Small intestine (tissue), 16 donors: ENCODE measurements at places on chromosomes 4 and X.

- DNase-seq = no peak
Observed at GRCh38 chr4:100716416-100716815, 198.6 kb upstream of the EMCN start.

DNA sequence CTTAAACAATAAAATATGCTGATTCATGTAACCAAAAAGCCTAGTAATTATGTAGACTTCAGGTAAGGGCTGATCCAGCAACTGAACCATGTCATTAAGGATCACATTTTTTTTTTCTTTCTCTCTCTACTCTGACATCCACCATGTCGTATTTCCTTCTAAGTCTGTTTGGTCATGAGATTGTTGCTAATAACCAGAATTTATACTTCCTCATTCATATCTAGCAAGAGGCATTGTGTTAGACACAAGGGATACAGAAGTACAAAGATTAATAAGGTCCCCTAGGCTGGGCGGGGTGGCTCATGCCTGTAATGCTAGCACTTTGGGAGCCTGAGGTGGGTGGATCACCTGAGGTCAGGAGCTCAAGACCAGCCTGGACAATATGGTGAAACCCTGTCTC lies 24.1 kb downstream of the PHEX start:
- peak; percentile 28 for DNase-seq

GRCh38 chrX:31260351-31260750 lies 188.5 kb upstream of the FTHL17 start:
- DNase-seq = no peak

- DNase-seq = no peak
Observed at GRCh38 chr4:175091649-175092048, 173.5 kb downstream of the ADAM29 start.

- no peak for DNase-seq
Observed at GRCh38 chr4:165630671-165631070, 242.4 kb upstream of the TLL1 start.

DNA sequence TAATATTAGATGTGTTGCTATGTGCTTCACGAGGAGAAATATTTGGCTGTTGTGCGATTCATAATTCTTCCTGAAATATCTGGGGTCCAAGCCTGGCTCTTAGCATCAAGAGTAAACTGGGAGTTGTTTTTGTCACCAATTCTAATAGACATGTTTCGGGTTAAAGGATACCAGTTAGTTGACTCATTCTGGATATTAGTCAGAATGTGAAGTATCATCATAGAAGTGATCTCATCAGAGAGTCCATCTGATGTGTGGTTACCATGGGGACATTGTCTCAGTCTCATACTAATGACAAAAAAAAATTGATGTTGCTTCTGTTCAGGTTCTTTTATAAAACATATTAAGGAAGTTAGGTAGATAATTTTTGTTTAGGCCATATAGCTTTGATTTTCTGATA lies 57.2 kb upstream of the MTMR1 start:
- no peak for DNase-seq

GRCh38 chr4:98946359-98946758 lies 17.4 kb upstream of the EIF4E start:
- no peak for DNase-seq

- DNase-seq = no peak
Observed at GRCh38 chr4:106366026-106366425, 2.6 kb downstream of the GIMD1 start.

GRCh38 chr4:147599206-147599605 lies 18.0 kb upstream of the TMEM184C start:
- DNase-seq = no peak

- no peak for DNase-seq
Observed at GRCh38 chr4:73741750-73742489, 1.6 kb downstream of the CXCL8 start.

GRCh38 chrX:42290608-42291007 lies 367.3 kb upstream of the CASK start:
- DNase-seq = peak; percentile 19

GRCh38 chr4:5979981-5980380 lies 38.2 kb downstream of the C4orf50 start:
- DNase-seq = no peak

DNA sequence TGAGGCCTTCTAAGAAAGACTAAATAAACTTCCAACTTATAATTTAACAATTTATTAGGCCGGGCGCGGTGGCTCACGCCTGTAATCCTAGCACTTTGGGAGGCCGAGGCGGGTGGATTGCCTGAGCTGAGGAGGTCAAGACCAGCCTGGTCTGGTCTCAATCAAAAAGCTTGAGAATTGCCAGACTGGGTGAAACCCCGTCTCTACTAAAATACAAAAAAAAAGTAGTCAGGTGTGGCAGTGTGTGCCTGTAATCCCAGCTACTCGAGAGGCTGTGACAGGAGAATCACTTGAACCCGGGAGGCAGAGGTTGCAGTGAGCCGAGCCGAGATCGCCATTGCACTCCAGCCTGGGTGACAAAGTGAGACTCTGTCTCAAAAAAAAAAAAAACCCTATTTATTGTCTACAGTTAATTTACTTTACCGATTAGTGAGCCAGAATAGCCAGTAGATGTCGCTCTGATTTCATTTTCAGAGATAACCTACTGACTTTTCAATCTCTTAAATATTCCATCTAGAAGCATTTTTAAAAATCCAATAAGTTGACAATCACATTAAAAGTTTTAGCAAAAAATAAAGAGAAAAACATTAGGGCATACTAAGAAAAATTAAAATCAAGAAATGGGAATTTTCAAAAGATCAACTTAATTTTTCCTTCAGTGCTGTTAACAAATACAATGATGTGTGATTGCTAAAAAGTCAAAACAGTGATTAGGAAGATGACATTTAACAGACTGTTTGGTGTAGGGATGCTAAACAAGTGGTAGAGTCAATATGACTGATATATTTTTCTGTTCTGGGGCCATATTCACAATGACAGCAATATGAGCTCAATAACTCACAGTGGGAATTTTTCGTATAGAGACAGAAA lies 4.3 kb upstream of the SHROOM3 start:
- DNase-seq = peak; percentile 72

- DNase-seq = no peak
Observed at GRCh38 chrX:100098660-100099375, 311.3 kb downstream of the PCDH19 start.

GRCh38 chr4:173182403-173182802 lies 13.8 kb downstream of the GALNT7 start:
- no peak for DNase-seq

DNA sequence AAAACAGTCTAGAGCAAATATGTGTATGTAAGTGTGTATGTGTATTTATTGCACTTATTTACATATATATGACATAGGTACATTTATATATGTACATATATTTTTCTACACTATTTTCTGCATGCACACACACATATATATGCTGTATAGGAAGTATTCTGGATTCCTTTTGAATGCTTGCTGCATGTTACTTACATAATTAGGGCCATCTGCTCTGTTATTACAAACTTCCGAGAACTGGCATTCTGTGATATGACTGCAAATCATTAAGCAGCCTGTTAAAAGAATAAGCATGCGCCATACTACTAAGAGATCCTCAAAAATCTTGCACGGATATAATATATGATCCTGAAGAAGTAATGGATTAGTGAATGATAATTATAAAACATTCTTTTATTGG lies 1157.6 kb upstream of the TENM3 start:
- no peak for DNase-seq

GRCh38 chr4:129908117-129908516 lies 812.2 kb downstream of the C4orf33 start:
- no peak for DNase-seq

- DNase-seq = no peak
Observed at GRCh38 chrX:46865281-46865680, 28.4 kb downstream of the RP2 start.

DNA sequence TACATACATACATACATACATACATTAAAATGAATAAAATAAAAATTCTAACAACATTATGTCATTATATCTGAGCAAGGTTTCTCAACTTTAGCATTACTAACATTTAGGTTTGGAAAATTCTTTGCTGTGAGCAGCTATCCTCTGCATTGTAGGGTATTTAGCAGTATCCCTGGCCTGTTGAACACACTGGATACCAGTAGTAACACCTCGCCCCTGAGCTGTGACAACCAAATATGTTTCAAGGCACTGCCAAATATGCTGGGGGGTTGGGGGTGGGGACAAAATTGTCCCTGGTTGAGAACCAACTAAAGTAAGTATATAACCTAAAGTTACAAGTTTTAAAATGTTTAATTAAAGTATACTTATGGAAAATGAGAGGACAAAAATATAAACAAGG lies 860.9 kb upstream of the FTHL17 start:
- DNase-seq = no peak

GRCh38 chrX:1545776-1546408 lies 8.9 kb upstream of the P2RY8 start:
- no peak for DNase-seq

DNA sequence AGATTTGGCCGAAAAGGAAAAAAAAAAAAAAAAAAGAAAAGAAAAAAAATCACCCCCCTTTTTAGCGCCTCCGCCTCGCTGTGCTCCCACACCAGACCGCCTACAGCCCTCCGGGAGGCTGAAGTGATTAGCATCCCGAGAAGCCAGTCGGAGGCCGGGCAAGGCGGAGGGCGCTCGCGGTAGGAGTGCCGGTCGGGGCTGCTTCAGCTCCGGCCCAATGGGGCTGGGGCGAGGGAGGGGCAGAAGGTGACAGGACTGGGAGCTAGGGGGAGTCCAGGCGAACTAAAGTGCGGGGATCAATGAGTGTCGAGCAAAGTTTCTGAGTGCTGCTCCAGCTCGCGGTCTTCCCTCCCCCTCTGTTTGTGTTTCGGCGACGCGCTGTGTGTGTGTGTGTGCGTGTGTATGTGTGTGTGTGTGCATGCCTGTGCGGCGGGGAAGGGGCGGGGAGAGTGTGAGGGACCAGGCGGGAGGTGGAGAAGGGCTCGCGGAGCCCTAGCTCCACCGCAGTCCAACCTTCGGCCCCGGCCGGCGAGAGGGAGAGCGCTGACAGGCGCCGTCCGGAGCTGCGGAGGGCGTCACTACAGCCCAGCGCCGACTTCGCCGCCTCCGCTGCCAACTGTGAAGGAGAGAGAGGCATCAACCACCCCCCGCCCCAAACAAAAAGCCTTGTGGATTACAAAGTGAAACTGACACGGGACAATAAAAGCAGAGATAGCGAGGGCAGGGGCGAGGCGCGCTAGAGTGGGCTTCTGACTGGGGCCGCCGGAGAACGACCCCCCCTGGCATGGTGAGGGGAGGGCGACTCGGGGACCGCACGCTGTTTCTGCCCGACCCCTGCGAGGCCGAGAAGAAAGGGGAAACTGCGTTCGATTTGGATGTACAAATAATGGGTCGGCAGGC lies at the start of gene FAT4:
Gene FAT4, plus strand, starts transcription at position 280 of the 900 bp plus-strand sequence. CDS start 1,457 bp downstream, outside the sequence.
- peak; percentile 36 for DNase-seq

GRCh38 chr4:24583451-24584210 lies 723 bp downstream of the DHX15 start:
- peak; percentile 64 for DNase-seq

DNA sequence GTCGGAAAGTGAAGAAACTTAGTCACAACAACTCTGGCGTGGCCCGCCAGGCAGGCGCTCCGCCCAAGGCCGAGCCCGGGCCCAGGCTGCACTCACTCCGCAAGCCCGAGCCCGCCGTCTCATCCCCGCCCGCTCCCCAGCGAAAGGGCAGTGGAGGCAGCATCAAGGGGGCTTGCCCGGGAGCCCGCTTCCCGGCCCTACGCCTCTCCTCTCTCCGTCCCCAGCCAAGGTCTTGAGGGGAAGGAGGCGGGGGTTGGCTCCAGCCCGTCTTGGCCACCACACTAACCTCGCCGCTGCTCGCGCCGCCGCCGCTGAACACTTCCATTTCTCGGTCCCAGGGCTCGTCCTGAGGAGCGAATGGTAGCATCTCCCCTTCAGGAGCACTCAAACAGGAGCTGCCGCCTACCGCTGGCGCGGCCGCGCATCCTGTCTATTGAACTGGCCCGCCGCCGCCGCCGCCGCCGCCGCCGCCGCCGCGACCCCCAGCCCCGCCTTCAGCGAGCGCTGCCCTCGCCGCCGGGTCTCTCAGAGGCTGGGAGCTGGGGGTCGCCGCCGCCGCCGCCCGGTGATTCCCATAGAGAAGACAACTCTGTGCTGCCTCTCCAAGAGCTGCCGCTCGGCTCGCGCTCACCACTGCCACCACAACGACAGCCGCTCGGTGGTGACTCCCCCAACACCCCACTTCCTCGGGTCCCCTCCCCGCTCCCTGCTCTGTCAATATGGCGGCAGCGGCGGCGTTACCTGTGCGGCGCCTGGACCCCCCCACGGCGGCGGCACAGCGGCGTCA lies at the start of gene RPS6KA6:
Gene RPS6KA6, minus strand, starts transcription at position 667 of the 787 bp plus-strand sequence. Its CDS starts 300 bp downstream, at position 367.
- DNase-seq = peak; percentile 10

DNA sequence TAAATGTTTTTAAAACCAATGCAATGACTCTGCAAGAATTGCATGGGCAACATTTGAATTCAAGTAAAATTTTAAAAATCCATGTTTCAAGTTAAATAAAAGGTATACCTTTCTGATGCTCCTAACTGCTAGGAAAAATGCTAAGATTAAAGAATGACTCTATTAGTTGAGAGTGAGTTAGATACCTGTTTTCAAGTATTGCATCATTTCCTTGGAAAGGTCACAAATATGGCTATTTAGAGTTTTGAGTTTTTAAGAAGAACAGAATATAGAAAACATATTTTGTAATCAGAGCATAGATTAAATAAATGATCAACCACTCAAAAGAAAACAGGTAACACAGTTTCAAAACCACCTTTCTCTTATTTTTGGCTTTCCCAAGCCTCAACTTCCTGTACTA lies 18.3 kb upstream of the NPY2R start:
- DNase-seq = no peak

DNA sequence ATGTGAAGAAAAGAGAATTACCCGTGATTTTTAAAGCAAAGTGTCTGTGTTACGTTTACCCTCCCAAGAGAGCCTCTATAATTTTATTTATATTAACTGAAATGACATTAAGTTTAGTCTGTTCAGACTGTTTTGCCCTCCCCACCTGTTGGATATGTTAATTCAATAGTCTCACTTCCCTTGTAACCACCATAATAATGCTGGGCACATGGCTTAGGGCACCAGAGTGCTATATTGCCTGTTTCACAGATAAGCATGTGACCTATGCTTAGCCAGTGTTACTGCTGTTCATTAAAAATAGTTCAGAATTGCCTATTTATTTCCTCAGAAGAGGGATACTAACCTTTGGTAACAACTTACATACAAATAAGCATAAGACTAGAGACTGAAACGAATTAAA lies 446.2 kb downstream of the FAT4 start:
- no peak for DNase-seq

DNA sequence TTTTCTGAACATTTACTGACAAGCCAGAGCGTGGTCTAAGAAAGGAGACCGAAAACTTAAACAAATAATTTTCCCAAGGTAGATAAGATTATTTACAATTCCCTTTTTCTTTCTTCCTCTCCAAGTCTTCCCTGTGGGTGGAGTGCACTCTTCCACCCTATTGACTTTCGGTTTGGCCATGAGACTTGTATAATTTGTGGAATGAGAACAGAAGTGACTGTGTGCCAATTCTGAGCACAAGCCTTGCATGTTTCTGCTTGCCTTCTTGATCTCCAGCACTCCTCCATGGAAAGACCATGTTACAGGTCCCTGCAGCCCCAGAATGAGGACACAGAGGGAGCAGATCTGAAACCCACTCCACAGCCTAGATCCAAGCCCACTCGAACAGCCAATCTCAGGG lies 150.0 kb upstream of the HPGD start:
- DNase-seq = no peak

GRCh38 chr4:48706736-48707135 lies 73.3 kb downstream of the FRYL start:
- DNase-seq = peak; percentile 47

- peak; percentile 7 for DNase-seq
Observed at GRCh38 chrX:71367396-71367795, 1.2 kb downstream of the TAF1 start.
